ENCODE measurements at places on chromosomes 12 and 14. TPM values are rescaled to one million over a fixed set of nuclear protein-coding genes. Genes with fewer than 3 reads are reported as not detected.

The MYH6 gene
- not detected for total RNA-seq

- DNase-seq = peak; percentile 57
Measured at GRCh38 chr14:64755781-64756221, 51.6 kb downstream of the PLEKHG3 start.

GRCh38 chr12:26274441-26275312 lies 79.3 kb downstream of the SSPN start:
- peak; percentile 77 for DNase-seq

GRCh38 chr12:132222096-132222807 lies 78.0 kb downstream of the NOC4L start:
- DNase-seq = peak; percentile 56

GRCh38 chr12:39122562-39123204 lies 217.3 kb upstream of the CPNE8 start:
- no peak for DNase-seq

The PARP11 gene
- total RNA-seq = 13.4 TPM

DNA sequence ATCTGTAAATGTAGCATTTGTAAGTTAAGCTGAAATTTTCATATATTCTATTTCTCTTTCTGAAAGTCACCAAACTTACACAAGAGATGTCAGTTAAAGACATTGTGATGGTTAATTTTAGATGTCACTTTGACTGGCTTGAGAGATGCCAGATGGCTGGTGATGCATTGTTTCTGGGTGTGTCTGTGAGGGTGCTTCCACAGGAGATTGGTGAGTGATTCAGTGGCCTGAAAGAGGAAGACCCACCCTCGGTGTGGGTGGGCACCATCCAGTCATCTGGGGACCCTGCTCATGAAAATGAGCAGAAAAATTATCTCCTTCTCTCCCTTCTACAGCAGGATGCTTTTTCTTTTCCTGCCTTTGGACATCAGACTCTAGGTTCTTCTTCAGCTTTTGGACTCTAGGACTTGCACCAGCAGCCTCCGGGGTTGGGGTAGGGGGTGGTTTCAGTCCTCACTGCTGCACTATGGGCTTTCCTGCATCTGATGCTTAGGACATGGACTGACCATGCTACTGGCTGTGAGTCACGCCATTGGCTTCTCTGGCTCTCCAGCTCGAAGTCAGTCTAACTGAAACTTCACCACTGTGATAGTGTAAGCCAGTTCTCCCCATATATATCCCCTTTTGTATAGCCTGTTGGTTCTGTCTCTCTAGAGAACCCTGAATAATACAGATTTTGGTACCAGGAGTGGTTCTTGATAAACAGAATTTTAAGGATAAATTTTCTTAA lies 20.9 kb downstream of the PDE6H start:
- no peak for DNase-seq

The B3GNT4 gene
- total RNA-seq = not detected

DNA sequence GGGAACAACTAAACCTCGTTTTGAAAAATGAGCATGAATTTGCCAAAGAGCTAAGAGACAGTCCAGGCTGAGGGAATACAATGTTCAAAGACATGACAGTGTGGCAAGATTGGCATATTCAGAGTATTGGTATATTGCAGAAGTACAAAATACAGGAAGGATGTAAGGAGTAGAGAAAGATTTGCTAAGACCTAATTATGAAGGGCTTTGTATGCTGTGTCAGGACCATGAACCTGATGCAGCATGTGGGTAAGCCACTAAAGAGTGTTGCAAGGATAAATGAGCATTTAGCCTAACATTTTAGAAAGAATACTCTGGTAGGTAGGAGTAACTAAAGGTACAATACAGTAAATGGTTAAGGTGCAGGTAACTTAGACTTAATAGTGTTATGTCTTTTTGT lies 65.1 kb downstream of the KTN1 start:
- DNase-seq = no peak

DNA sequence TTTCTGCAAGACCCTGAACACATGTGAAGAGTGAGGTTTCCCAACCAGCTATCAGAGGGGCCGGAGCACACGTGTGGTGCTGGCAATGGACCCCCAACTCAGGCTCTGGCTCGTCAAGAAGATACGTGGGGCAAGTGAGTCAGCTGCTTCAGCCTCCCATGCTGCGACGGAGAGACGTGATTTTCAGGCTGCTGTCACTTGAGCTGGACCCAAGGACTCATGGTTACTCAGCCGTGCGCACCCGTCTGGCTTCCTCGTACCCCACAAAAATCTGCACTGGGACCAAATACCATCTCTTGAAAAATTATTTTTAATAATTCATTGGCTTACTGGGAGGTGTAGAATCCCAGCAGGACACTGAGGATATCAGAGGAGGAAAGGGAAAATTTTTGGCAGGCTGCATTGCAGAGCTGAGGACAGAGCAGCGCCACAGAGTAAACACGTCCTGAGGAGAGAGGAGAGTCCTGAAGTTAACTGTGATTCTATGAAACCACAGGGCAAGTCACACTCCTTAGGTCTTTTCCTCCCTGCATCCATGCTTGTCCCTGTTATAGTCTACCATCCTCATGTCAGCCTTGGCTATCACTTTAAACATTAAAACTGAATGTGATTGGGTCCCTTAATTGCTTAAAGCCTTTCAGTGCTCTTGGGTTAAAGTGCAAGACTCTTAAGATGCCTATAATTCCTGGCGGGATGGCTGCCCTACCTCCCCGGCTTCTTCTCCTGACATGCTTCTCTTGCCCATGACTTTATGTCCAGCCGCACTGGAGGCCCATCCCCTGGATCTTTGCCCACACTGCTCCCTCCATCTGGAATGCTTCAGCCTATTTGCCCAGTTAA lies 95.3 kb upstream of the SLC35F4 start:
- DNase-seq = no peak
